Activated naive CD8-positive, alpha-beta T cell treated with anti-CD3 and anti-CD28 coated beads for 36 hours (primary cell): ENCODE measurements at places on chromosomes 1 and 21.

DNA sequence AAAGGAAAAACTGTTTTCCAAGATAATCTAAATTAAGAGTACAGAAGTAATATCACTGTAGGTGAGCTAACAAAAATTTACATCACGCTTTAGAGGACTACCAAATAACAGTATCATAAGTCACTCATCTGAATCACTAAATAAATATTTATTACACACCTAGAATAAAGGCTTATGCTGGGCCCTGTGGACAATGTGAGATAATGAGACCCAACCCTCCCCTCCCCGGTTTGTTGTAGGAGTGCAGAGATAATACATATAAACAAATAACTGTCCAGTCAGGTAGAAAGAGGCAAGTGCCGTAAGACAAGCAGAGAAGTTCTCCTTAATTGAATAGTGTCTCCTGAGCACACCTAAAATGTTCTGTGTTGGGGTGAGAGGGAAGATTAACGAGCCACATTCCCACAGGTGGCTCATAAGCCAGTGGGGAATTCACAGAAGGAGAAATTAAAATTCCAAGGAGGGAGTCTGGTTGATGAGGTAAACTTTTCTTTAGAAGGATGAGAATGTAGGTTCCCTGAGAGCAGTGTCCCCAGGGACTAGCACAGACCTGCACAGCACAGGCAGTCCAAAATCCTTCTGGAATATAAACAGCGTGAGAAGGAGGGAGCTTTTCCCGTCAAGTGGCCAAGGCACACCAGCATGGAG lies 241.4 kb downstream of the NFIA start:
- H3K27ac ChIP-seq, result no peak overlapping the region
- peaks cover 3% of the 10 kb centered on the region for H3K27me3 ChIP-seq
- DNase-seq, result no peak

- no peaks in the 10 kb centered on the region for H3K27me3 ChIP-seq
- H3K4me1 ChIP-seq, result no peaks in the 10 kb centered on the region
- H3K36me3 ChIP-seq, result no peaks in the 10 kb centered on the region
These were observed 97.6 kb upstream of the ADAR start for GRCh38 chr1:154705544-154705943.

DNA sequence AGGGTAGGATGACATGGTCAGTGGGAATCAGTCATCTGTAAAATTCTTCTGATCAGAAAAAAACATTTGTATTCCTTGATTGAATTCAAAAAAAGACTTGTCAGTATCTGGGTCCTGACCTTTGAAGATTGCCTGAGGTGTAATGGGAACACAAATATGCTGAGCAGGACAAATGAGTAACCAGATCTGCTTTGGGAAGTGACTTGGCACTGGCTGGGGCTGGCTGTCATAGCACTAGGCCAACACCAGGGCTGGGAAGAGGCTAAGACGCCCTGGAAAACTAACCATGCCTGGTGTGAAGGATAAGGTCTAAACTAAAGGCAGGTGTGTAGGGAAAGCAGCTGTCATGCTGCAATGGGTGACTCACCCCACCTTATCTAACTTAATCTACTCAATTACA lies 452.9 kb upstream of the BEND5 start:
- H3K4me3 ChIP-seq, result no peak overlapping the region
- H3K27ac ChIP-seq, result no peak overlapping the region
- H3K27me3 ChIP-seq, result no peaks in the 10 kb centered on the region
- H3K36me3 ChIP-seq, result no peaks in the 10 kb centered on the region
- no peak for DNase-seq
- H3K4me1 ChIP-seq, result no peaks in the 10 kb centered on the region

DNA sequence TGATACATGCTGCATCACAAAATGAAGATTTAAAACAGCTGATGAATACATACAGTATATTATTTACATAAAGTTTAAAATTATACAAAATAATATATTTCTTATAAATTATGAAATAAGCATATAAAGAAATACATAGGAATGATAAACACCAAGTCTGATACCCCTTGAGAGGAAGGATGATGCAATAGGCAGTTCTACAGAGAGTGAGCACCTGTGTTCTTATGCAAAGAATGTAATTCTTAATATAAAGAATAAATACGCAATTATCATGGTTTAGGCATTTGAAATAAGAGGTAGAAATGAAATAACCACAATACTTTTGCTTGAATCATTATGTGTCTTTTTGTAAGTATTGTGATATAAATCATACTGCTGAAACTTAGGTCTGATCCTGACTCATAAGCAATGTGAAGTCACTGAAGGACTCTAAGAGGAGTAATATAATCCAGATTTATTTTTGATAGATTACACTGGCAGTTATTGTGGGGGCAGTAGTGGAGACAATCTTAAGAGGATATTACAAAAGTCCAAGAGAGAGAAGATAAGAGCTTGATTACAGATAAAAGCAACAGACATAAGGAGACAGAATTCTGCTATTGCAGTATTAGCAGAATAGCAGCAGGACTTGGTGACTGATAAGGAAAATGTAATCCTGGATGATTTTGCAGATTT lies 39.0 kb downstream of the TTLL7 start:
- H3K4me3 ChIP-seq, result no peak overlapping the region
- DNase-seq, result no peak
- H3K27ac ChIP-seq, result no peak overlapping the region
- peaks cover 8% of the 10 kb centered on the region for H3K27me3 ChIP-seq

DNA sequence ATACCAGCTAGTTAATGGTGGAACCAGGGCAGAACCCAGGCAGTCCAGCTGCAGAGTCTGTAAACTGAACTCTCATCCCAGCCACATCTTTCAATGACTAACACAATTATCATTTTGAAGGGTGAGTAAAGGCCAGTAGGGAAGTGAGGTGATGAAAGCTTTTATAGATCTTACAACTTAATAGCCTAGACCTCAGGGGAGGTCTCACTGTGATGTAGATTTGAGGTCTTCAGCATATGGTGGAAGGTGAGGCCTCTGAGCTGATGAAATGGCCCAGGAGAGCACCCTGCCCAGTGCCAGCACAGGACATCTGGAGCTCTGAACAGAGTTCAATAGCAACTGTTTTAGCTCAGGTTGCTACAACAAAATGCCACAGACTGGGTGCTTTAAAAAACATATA lies 44.8 kb upstream of the POU2F1 start:
- peaks cover 2% of the 10 kb centered on the region for H3K27me3 ChIP-seq
- no peaks in the 10 kb centered on the region for H3K4me1 ChIP-seq
- no peaks in the 10 kb centered on the region for H3K36me3 ChIP-seq
- no peak for DNase-seq

- H3K36me3 ChIP-seq, result no peaks in the 10 kb centered on the region
- H3K4me3 ChIP-seq, result no peak overlapping the region
- no peak for DNase-seq
- H3K4me1 ChIP-seq, result no peaks in the 10 kb centered on the region
These were observed 671.4 kb upstream of the ADGRL2 start for GRCh38 chr1:81129366-81129765.

- no peak for DNase-seq
- peaks cover 3% of the 10 kb centered on the region for H3K27me3 ChIP-seq
- no peak overlapping the region for H3K27ac ChIP-seq
- H3K4me3 ChIP-seq, result no peak overlapping the region
These were observed 26.6 kb downstream of the NIBAN1 start for GRCh38 chr1:184947497-184948256.
